ENCODE measurements at places on chromosomes 5 and 9. TPM values are rescaled to one million over a fixed set of nuclear protein-coding genes. Genes with fewer than 3 reads are reported as not detected.

DNA sequence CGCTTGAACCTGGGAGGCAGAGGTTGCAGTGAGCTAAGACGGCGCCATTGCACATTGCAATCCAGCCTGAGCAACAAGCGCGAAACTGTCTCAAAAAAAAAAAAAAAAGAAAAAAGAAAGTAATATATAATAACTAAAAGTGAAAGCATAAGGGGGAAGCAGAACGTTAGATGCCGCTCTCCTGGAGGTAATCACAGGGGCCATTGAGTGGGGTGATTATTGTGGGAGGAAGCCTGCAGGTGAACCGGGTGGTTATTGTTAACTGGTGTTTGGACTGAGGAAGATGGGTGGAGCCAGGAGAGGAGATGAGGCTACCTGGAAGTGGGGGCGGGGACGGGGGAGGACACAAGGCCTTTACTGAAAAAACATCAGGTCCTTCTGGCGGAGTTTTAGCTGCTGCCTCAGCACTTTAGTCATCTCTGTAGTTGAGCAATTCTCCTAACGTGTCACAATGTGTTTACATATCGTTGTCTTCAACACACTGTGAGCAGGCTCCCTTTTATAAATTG lies 5.3 kb upstream of the TJP2 start:
- DNase-seq = peak; percentile 37

DNA sequence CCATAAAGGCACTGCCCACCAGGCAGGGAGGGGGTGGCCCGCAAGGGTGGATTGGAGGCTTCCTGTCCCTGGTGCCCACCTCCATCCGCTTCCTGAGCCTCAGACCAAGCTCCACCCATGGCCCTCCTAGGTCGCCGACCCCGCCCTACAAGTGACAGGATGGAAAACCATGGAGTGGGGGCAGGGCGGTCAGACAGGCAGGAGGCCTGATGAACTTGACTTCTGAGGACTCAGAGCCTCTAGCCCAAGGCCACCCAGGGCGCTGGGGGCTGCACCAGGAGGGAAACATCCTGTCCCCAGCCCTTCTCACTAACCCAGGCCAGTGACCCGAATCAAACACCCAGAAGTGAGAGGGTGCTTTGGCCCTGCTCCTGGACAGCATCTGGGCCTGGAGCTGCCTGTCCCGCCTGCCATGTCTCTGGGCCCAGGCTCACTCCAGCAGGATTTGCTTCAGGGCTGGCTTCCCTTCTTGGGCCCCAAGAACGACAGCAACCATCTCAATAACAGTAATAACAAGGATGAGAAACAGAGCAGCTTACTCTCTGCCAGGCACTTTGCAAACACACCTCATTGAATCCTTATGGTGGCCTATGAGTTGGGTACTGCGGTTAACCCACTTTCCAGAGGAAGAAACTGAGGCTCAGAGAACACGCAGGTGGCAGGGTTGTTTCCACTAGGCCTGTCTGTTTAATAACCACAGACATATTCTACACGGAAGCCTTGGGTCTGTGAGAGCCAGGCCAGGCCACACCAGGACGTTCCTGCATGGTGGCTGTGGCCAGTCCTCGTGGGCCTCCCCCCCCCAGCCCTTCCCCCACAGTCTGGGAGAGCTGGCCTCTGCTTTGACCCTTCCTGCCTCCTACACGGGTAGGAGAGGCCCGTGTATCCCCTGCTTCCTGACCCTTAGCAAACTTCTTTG lies 4.4 kb upstream of the ST6GALNAC6 start:
- DNase-seq = peak; percentile 91

DNA sequence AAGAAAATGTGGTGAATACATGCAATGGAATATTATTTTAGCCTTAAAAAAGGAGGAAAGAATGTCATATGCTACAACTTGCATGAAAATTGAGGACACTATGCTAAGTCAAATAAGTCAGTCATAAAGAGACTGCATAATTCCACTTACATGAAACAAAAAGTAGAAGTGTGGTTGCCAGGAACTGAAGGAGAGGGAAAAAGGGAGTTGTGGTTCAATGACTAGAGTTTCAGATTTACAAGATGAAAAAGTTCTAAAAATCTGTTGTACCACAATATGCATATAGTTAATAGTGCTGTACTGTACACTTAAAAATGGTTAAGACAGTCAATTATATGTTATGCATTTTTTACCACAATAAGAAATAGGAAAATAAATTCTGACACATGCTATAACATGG lies 95.4 kb downstream of the SLC44A1 start:
- no peak for DNase-seq

DNA sequence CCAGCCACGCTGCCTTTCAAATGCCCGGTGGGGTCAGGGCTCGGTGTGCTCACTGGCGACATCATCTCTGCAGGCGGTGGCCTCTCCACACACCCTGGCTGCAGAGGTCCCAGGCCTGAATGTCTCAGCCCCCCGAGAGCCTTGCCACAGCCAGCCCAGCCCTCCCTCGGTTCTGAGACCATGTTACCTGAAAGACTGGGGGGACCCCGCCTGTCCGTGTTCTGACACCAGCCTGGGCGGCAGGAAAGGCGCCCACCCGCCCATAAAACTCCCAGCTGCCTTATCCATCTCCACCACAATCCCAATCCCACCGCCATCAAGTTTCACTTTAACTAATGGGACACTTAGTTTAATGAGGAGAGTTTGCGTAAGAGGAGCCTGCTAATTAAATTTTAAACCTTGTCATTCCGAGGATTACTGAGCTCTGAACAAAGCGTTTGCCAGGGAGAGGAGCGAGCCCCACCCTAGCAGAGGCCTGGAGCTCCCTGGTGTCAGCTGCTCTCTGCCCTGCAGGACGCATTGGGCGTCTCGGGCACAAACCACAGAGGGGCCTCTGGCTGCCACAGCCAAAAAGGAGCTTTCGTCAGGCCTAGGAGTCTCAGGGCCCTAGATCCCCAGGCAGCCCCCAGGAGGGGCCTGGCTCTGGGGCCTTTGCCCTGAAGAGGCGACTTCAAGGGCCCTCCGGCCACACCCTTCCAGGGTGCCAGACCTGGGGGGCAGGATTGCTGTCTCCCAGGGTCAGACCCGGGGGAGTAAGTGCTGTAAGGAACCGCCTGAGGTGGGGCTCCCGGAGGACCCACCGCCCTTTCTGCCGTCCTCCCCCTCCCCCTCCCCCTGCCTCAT lies 15.3 kb downstream of the LHX3 start:
- no peak for DNase-seq

- DNase-seq = no peak
These were observed 129.6 kb upstream of the CNTLN start for GRCh38 chr9:17005056-17005823.

GRCh38 chr5:117731446-117731845 lies 1156.8 kb upstream of the SEMA6A start:
- DNase-seq = no peak

- DNase-seq = no peak
These were observed 43.8 kb downstream of the SPINK5 start for GRCh38 chr5:148107608-148108007.

GRCh38 chr5:178685386-178686059 lies 44.9 kb downstream of the ZNF354A start:
- DNase-seq = no peak

DNA sequence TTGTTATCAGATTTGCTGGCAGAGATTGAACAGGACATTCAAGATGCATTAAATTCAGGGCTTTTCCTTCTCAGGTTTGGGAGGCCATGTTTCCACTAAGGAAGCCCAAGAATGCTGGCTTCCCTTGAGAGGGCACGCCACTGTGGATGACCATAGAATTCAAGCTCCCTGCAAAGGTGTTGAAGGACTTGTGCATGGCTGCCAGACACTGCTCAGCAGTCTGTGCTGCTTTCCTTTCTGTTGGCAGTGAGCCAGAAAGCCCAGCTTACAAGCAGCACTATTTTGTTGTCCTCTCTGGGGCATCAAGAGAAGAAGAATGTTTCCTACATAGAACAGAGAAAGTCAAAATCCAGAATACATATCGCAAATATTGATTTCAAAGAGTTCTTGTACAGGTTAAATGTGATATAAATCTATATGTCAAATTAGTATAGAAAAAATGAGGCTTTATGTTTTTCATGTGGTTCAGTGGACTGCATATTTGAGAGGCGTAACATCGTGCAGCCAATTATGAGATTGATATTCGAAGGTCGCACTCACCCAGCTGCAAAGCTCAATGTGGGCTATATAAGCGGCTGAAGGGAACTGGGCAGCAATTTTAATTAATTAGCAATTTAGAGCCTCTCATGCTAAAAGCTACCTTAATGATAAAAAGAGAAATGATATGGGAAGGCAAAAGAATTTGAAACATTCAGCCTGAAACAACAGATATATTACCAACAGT lies 103.1 kb upstream of the ISL1 start:
- no peak for DNase-seq

DNA sequence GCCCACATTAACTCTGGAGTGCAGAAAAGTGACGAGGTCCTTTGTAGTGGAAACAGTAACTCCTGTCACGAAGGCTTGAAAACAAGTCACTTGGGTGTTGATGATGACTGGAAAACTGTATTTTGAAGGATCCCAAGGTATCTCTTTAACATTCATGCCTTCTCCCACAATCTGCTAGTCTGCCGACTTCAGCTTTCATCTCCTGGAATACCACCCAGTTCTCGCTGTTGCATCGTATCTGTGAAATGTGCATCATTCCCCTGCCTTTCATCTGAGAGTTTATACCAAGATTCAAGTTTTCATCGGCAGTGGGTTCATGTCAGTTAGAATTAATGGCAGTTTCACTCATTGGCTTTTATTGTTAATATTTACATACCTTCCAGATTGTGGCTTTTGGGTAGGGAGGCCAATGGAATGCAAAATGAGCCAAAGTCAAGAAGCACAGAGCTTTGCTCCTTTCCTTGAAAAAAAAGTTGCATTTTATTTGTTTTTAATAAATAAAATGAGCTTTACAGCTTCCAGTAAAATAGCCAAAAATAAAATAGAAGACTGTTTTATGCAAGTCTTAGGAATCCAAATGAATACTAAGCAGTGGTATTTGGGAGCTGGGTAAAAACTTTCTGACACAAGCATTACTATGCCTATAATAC lies 575.2 kb upstream of the WWC1 start:
- no peak for DNase-seq

GRCh38 chr9:5392285-5392684 lies 45.4 kb downstream of the PLGRKT start:
- no peak for DNase-seq

FSTL4 gene
- total RNA-seq = 0.10 TPM

SMIM23 gene
- total RNA-seq = not detected
